ENCODE measurements at places on chromosomes 7 and 10. TPM values are rescaled to one million over a fixed set of nuclear protein-coding genes. Genes with fewer than 3 reads are reported as not detected.

Gene UCMA
- not detected for total RNA-seq

Gene CTAGE4
- 0.72 TPM for total RNA-seq

Gene PRSS2
- total RNA-seq = 2.9 TPM

Gene NKX2-3
- total RNA-seq = not detected

Gene LEP
- not detected for total RNA-seq

Gene CUBN
- 0.16 TPM for total RNA-seq

Gene PRSS37
- not detected for total RNA-seq

Gene OR2A42
- not detected for total RNA-seq
